ENCODE measurements at places on chromosomes 2 and 18.

DNA sequence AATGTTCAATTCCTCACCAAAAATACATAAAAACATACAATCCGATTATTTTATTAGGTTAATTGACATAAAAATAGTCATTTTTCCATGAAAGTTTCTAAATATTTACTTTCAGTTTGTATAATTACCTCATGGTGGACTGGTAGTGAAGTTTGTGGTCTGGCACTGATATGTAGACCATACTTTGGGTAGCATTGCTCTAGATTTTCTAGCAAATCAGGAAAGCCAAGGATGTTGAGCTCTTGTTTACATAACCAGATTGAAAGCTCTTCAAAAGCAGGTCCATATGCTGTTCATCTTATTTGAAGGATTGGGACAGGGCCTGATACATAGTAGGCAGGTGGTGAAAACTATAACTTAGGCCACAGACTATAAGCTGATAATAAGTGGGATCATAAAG is 61.8 kb downstream of the COMMD1 start:
- no peak for DNase-seq

DNA sequence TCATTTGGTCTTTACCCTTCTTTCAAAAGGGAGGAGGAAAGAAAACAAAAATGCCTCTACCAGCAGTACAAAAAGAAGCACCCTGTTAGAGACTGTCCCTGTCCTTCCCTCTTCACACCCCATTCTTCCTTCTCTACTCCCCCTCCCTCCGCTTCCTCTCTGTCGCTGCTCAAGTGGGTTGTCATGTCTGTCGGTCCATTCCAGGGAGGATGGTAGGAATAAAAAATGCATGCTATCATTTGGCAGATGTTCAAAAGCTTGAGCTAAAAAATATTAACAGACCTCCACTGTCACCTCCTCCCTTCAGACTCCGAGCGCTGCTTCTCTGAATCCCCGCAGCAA is 482.0 kb downstream of the BCL11A start:
- no peak for DNase-seq

DNA sequence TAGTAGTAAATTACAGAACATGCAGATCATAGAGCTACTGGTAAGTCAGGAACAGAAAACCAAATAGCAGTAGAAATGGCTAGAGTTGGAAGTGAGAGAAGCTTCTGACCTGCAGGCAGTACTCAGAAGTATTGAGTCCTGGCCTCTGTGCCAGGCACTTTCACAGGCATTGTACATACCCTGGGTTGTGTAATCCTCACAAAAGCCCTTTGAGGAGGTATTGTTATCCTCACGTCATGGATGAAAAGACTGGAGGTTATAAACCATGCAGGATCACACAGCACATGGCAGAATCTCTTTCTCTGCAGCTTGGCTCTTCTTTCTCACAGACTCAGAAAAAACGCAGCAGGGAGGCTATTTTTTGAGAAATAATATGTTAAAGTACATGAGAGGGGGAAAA is 789.3 kb upstream of the FAM98A start:
- DNase-seq = no peak

DNA sequence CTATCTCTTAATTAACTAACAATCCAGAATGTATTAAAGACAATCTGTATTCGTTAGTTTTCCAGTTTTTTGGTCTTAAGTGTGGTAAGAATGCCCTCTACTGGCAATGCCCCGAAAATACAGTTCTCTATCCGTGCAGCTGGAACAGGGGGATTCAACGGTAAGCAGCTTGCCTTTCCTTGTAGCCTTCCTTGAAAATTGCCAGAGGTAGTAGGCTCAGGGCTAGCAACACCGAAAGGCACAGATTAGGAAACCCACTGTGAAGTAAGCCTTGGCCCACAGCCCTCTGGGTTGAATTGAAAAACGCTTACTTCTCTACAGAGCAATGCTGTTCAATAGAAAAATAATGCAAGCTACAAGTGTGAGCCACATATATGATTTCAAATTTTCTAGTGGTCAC is 17.1 kb upstream of the VPS4B start:
- peak; percentile 16 for DNase-seq

DNA sequence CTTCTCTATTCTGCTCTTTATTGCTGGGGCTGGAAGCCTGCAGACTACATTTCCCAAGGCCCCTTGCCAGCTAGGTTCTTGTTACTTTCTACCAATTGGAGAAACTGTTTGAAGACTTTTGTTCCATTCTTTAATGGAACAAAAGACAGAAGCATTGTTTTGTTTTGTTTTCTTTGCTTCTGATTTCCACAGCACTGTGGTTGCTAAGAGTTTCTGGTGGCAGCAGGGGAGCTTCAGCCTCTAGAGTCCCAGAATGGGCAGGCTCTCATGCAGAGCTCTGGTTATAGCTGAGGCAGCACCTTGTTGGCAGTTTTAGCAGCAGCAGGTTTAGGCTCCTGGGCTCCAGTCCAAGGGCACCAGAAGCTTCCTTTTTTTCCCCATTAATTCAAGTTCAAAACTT is 234.3 kb downstream of the ETAA1 start:
- no peak for DNase-seq

GRCh38 chr2:43127208-43127940 is 99.0 kb downstream of the ZFP36L2 start:
- peak; percentile 93 for DNase-seq

DNA sequence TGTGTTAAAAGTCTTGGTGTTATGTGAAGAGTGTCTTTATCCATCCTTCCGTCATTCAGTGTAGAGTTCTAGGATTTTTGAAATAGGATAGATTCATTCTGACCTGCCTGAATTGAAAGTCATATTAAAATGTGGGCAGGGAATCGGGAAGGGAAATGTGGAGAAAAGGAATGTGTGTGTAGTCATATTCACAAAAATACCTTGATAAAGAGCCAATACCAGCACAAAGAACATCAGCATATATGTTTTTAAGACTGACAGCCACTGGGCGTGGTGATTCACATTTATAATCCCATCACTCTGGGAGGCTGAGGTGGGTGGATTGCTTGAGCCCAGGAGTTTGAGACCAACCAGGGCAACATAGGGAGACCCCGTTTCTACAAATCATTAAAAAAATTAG is 188.1 kb downstream of the CAMKMT start:
- no peak for DNase-seq

- DNase-seq = no peak
Observed at GRCh38 chr2:216082117-216082711, 495 bp downstream of the TMEM169 start.

DNA sequence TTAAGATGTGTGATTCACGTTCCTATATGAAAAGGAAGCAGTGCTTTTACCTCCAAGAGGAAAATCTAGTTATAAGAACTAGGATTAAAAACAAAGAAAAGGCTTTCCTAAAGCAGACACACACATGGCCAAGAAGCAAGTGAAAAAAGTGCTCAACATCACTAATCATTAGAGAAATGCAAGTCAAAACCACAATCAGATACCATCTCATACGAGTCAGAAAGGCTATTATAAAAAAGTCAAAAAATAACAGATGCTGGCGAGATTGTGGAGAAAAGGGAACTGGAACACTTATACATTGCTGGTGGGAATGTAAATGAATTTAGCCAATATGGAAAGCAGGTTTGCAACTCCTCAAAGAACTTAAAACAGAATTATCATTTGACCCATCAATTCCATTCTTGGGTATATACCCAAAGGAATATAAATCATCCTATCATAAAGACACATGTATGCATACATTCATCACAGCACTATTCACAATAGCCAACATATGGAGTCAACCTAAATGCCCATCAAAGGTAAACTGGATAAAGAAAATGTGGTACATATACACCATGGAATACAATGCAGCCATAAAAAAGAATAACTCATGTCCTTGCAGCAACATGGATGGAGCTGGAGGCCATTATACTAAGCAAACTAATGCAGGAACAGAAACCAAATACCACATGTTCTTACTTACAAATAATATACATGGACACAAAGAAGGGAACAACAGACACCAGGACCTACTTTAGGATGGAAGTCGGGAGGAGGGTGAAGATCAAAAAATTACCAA is 285.3 kb downstream of the RAD51AP2 start:
- DNase-seq = no peak

DNA sequence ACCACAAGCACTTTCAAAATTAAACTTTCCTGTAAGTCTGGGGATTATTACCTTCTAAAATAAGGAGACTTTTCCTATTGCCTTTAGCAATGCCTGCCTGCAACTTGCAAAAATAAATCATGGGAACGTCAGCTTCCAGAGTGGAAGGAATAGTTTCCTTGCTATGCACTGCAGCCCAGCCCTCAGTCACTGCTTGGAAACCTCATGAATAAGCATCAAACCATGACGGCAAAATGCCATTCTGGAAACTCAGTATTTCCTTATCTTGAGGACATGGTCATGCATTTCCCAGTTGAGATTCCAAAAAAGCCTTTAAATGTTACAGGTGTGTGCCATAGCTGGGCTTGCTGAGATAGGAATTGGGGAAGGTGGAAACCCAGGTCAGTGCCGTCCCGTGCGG is 84.2 kb upstream of the OTOS start:
- DNase-seq = no peak

DNA sequence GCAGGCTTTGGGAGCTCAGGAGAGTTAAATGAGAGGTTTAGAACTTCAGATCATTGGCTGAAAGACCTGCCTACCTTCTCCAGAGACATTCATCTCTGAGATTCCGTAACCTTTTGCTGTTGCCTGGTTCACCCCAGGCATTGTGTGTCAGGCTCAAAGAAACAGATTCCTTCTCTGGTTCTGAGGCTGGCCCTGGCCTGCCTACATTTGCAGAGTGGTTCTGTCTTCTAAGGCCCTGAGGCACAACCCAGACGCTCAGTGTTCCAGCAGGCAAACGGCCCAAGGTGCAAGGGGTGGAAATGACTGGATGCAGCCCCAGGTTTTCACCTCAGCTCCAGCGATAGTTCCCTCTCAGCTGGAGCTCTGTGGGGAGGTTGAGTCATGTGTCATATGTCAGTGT is 48.3 kb downstream of the MYO3B start:
- no peak for DNase-seq

GRCh38 chr2:2848621-2849333 is 517.7 kb upstream of the MYT1L start:
- DNase-seq = no peak

DNA sequence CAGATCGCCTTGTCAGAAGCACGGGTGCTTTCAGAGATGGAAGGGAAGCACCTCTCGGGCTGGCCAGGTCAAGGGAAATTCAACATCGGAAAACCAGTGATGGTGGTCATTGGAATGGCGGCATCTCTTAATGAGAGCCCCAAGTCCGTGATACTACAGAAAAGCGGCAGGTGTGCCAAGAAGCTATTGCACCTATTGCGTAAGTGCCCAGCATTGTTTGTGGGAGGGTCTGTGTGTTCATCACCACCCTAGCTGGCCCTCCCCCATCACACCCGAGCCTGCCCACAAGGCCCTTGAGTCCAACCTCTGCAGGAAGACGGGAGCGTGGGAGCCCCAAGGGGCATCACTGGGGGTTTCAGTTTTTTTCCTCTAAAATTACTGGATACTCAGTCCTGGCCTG is 100.7 kb downstream of the DGKD start:
- DNase-seq = no peak

DNA sequence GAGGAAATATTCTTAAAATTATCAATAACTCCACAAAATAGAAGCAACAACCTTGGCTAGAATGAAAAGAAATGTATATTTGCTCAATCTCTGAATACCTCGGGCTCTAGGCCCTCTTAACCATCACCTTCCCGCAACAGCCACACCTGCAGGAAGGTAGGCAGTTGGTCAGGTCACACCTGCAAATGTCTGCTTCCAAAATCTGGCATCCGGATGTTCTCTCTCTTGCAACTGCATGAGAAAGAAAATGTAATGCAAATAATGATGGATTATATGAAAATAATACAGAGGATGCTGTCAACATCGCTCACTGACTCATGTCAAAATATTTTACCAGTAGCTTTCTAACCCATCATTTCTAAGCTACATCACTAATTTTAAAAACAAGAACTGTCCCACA is 148.3 kb downstream of the SATB2 start:
- DNase-seq = no peak

DNA sequence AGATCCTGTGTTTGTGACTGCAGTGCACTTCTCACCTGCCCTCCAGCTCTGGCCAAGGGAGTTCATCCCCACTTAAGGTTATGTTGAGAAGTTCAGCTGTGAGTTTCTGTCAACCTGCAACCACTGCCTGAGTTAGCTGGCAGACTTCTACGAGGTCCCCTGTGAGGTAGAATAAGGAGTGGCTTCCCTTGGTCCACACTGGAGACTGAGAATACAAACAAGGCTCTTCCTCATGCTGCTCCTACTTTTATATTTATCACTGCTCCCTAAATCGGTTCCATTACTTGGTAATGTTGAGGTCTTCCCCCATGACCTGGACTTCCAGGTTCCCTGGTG is 353.2 kb upstream of the CWC22 start:
- DNase-seq = no peak
